ENCODE measurements at places on chromosomes 1 and 21.

- DNase-seq = no peak
Observed at GRCh38 chr1:7669559-7670311, 101.4 kb upstream of the VAMP3 start.

DNA sequence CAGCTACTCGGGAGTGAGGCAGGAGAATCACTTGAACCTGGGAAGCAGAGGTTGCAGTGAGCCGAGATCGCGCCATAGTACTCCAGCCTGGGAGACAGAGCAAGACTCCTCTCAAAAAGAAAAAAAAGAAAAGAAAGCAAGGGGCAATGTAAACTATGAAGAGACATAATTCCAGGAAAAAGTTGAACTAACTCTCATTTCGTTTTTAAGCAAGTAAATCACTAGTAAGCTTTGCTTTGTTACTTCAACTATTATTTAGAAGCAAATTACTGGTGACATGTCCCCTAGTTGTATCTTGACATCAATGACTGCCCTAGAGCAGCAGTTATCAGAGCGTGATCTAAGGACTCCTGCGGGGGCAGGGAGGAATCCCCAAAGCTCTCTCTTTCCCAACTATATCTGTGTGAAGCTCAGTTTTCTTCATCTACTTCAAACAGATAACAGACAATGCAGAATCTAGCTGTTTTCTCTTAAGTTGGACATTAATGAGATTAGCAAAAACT is 18.7 kb downstream of the CLSTN1 start:
- no peak for DNase-seq

- DNase-seq = no peak
Observed at GRCh38 chr21:14080040-14080763, 130.6 kb downstream of the LIPI start.

- DNase-seq = no peak
Observed at GRCh38 chr1:117093870-117094621, 27.5 kb downstream of the TRIM45 start.

- DNase-seq = no peak
Observed at GRCh38 chr21:45578811-45579381, 36.7 kb upstream of the SLC19A1 start.

DNA sequence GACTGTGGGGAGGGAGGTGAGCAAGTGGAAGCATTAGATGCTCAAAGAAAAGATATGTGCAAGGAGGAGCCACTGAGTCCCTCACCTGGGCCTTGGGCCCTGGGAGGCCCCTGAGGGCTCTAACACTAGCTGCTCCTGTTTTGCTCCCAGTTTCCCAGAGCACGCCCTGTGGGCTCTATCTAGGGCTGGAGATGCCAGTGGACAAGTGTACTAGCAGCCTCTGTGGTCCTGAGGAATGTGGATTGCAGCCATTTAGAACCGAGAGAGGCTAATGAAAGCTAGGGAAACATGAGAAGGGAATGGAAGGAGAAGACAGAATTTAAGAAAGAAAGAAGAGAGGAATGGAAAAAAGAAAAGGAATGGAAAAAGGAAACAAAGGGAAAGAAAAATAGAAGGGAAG is 10.0 kb upstream of the TBX15 start:
- DNase-seq = no peak

- DNase-seq = no peak
Observed at GRCh38 chr1:232554409-232554808, 75.5 kb downstream of the SIPA1L2 start.

GRCh38 chr1:180486092-180486491 is 16.3 kb downstream of the ACBD6 start:
- no peak for DNase-seq

DNA sequence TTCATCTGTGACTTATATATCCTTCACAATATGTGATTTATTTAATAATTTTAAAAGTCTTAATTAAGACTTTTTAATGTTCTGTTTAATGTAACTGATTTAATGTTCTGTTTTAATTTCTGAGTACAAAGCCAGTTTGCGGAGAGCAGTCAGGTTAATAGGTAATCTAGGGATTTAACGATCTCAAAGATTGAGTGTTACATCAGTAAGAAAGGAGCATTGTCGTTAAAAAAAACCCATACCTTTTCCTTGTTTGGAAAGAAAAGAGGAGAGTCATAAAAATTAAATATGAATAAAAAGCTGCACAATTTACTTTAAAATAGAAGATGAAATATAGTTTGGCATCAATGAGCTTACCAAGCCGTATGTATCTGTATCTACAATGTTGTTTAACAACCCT is 621.4 kb downstream of the KIF26B start:
- no peak for DNase-seq

- no peak for DNase-seq
Observed at GRCh38 chr1:206496131-206496793, 11.1 kb upstream of the RASSF5 start.

DNA sequence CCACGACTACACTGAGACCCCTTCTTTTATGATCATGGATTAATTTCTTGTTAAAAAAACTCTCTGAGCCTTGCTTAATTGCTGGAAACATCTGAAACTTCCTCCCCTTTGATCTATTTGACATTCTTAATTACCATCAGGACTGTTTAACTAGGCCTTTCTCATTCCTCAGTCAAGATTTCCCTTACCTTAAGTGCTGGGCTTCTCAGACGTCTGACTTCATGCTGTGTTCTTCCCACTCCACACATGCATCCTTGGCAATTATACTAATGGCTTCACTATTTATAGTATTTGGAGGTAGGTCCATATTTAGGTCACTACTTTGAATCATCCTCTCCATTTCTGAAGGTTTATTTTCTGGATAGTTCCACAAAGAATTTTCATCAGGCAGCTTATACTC is 341.3 kb upstream of the TMPRSS15 start:
- DNase-seq = no peak

DNA sequence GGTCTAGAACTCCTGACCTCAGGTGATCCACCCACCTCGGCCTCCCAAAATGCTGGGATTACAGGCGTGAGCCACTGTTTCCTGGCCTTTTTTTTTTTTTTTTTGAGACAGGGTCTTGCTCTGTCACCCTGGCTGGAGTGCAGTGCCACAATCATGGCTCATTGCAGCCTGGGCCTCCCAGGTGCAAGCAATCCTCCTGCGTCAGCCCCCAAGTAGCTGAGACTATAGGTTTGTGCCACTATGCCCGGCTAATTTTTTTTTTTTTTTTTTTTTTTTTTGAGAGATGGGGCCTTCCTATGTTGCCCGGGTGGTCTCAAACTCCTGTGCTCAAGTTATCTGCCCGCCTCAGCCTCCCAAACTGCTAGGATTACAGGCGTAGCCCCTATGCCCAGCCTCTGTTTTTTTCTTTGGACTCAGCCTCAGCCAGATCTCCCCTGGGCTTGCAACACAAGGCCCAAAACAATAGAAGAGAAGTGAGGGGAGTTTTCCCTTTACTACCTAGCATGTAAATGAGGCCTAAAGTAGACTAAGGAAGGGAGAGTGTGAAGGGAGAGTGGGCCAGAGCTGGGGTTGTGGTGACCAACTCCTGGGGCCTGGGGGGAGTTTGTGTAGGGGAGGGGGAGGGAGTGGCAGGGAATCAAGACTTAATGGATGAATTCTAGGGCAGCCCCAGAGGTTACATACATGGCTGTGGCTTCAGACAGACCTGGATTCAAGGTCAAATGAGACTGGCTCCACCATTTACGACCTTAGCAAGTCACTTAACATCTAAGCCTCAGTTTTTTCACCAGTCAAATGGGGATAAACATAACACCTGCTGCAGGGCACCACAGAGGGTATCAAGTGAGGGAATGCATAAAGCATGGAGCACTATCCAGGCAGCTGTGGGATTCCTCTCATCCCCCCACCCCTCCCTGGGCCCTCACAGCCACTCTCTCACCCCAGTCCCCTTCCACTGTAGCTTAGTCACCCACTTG is 1.6 kb upstream of the CD52 start:
- DNase-seq = no peak

DNA sequence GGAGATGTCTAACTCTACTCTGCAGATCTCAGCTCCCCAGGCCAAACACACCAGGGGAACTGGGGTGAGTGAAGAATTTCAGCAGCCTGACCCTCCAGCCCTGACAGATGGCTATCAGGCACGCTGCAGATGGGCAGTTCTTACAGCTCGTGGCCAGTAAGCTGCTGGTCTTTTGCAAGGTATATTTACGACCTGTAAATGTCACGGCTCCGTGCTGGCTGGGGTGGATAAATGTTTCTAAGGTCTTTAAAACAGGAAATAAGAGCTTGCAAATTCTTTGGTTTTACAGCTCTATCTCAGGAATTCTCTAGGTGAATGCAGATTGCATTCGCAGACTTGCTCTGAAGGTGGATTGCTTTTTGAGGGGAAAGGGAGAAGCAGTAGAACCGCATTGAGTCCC is 10.1 kb downstream of the DOP1B start:
- DNase-seq = no peak

- DNase-seq = no peak
Observed at GRCh38 chr1:240965581-240966091, 353.7 kb upstream of the GREM2 start.

GRCh38 chr1:65918564-65918963 is 125.9 kb downstream of the PDE4B start:
- DNase-seq = no peak

DNA sequence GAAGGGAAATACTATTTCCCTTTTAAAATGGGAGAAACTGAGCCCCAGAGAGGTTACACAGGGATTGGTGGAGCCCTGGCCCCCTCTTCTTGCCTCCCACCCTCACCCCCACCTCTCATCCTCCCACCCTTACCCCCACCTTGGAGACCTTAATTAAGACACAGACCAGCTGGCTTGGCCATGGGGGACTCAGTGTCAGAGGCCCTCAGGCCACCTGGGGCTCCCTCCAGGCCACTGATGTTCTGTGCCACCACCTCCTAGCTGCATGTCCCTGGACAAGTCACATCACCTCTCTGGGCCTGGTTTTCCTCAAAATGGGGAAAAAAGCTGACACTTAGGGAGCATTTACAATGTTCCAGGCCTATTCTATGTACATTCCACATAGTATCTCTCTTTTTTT is 51.5 kb downstream of the SDC3 start:
- no peak for DNase-seq

GRCh38 chr1:94609619-94610018 is 68.1 kb upstream of the F3 start:
- DNase-seq = no peak

DNA sequence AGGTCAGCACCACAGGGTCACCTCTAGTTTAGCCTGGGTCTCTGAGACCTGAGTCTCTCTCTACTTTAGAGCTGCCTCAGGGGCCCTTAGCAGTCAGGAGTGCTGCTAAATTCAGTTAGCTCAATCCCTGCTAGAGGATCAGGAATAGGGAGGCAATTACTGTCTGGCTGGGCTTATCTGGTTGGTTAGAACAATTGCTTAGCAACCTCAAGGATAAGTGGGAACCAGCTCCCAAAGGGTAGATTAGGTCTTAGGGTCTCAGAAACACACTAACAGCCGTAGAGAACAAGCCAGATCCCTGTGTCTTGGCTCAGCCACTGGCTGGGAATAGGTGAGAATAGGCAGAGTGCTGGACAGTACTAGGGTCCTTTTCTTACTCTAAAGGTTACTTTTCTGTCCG is 7.7 kb downstream of the PM20D1 start:
- no peak for DNase-seq

- no peak for DNase-seq
Observed at GRCh38 chr1:67713057-67713846, 28.3 kb downstream of the GADD45A start.

GRCh38 chr1:55316502-55316901 is 101.3 kb upstream of the USP24 start:
- no peak for DNase-seq

- no peak for DNase-seq
Observed at GRCh38 chr1:217311766-217312165, 319.1 kb downstream of the GPATCH2 start.

DNA sequence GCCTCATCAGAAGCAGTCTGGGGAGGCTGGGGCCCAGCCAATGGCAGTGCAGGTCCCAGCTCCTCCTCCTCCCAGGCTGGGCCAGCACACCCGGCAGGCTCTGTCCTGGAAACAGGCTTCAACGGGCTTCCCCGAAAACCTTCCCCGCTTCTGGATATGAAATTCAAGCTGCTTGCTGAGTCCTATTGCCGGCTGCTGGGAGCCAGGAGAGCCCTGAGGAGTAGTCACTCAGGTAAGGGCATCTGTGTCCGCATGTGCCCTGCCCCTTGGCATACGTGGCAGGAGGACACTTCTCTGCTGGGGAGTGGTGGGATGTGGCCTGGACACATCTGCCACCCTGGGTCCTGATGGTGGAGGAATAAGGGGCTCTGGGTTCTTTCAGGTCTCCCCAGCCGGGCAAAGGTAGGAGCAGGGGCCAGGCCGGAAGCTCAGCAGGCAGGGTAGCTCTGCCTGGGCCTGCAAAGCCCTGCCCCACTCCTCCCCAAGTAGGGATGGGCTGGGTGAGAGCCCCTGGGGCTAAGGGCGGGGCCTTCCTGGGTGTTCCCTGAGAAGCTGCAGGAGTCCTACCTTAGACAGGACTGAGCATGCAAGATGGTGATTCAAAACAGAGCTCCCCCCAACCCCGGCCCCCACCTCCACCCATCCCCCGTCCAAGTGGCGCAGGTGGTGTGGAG is at the start of gene GJB5:
Gene GJB5 (plus strand): TSS at position 84 of the 674 bp plus-strand sequence. CDS start 2,284 bp downstream, outside the sequence.
- no peak for DNase-seq

DNA sequence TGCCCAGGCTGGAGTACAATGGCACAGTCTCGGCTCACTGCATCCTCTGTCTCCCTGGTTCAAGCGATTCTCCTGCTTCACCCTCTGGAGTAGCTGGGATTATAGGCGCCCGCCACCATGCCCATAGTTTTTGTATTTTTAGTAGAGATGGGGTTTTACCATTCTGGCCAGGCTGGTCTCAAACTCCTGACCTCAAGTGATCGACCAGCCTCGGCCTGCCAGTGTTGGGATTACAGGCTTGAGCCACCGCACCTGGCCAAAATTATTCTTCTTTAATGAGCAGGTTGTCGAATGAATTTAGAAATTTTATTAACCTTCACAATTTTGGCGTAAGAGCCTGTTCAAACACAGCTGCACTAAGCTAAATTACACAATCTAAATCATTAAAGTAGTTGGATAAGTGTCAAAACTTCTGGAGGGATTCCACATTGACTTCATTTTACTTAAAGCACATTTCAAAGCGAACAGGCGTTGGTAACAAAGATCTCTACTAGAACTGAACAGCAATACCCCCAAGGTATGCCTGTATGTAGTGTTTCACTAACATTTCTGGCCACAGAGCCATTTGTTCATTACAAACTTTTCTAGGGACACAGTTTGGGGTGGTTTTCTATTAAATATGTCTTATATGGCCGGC is 5.2 kb upstream of the CTH start:
- no peak for DNase-seq
